Brain microvascular endothelial cell (primary cell): ENCODE measurements at places on chromosomes 4 and X.
A peak's percentile ranks its signal among the peaks of the same experiment; 100 is the strongest.

DNA sequence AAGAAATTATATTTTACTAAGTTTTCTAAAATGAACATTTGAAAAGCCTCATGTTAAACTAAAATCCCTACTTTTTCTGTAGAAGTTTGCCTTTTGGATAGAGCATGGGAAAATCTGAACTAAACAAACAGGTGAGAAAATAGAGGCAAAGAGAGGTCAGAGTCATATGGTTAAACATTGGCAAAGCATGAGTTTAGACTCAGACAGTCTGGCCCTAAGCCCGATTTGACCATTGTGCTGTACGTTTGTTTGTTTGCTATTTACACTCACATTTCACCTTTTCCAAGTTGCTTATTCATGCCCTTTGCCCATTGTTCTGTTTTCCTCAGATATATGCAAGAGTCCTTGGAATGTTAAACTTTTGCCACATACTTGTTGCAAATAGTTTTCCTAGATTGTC, 85.4 kb downstream of the TIGD2 start:
- DNase-seq = no peak

DNA sequence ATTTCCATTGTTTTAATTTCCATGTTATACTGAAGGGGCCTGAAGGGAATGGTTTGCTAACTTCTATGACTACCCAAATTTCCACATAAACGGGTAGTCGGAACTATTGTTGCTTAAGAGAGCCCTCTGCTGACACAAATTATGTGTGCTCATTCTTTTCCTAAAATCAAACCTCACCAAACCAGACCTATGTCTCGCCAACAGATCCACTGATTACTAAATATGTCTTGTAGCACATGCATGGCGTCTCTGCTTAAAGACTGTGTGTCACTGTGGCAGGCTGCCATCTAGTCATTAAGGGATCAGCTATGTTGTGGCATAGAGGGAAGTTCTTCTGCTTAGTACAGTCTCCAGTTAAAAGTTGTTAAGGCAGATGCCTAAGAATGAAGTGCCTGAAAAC, 25.1 kb downstream of the PIR start:
- DNase-seq = peak; percentile 20

DNA sequence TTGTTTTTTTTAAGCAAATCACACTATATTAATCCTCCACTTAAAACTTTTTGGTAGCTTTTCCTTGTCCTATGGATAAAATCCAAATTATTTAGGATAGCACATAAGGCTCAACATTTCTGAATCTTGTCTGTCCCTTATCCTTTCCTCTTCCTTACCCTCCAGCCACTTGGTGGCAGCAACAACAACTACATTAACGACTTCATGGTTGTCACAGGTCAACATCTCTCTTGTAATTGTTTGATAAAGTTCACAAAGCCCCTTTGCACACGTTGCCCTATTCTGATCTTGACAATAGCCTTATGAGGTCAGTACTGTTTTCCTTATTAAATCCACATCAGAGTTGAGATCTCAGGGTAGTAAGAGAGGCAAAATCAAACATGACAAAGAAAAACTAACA, 269.0 kb upstream of the PABPC4L start:
- peak; percentile 18 for DNase-seq

- DNase-seq = peak; percentile 6
Observed at GRCh38 chrX:12791257-12792228, at the start of gene PRPS2. Gene PRPS2, plus strand, starts transcription at chrX:12791412. Its CDS starts 86 bp downstream, at chrX:12791498.

GRCh38 chr4:146521541-146522097, at the start of gene SLC10A7:
Gene SLC10A7, minus strand, starts transcription at chr4:146521940. Its CDS starts 223 bp downstream, at chr4:146521717.
- DNase-seq = peak; percentile 72

DNA sequence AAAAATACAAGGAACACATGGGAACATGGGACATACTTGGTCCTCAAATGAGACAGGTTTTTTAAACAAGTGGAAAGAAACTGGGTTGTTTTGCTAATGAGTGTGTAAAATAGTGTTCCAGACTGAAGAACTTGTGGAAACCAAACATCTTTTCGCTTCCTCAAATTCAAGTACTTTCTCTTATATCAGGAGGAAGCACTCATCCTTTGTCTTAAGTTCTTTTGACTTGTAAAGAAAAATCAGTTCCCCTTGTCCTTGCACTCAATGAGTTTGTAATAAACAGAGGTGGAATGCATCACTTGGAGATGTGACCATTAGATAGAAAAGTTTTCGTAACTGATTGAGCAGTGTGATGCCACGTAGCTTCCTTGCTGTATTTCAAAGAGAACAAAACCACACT, 101.1 kb downstream of the PHOX2B start:
- DNase-seq = no peak

DNA sequence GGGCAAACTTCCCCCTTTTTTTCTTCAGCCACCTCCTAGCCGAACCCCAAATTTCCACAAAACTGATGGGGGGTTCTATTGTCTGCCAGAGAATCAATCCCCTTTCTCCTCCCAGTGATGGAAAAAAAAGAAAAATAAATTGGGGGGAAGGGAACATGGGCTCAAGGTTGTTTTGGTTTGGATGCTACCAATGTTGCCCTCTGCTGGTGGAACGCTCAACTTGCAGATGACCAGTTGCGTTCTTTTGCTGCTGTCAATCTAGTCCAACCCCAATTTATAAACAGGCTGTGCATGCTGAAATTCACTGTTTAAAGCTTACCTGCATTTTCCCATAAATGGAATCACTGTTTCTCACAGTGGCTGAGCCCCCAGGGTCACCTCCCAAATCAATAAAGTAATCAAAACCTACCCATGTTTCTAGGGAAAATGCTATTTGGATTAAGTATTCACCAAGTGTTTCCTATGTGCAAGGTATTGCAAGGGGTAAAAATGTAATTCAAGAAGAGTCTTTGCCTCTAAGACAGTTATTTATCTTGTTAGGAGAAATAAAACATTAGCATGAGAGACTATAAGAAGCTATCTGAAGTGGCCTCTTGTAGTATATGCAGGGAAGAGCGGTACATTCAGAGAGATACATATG, 116.7 kb upstream of the TMEM164 start:
- DNase-seq = peak; percentile 38

GRCh38 chr4:78451407-78451806, 100.2 kb upstream of the ANXA3 start:
- no peak for DNase-seq
